Activated CD4-positive, alpha-beta T cell treated with anti-CD3 and anti-CD28 coated beads, Interleukin-2, amount 10 ng/mL, durations not matched to agents 7 days and 5 days (primary cell): ENCODE measurements at places on chromosomes 6 and 20. TPM values are rescaled to one million over a fixed set of nuclear protein-coding genes. Genes with fewer than 3 reads are reported as not detected.

GRCh38 chr6:132461958-132462357 lies 51.0 kb downstream of the STX7 start:
- DNase-seq: no peak

- no peak for DNase-seq
Measured at GRCh38 chr6:73513496-73513854, 7.4 kb downstream of the EEF1A1 start.

- DNase-seq: no peak
Measured at GRCh38 chr6:36760685-36761435, 63.2 kb downstream of the RAB44 start.

DNA sequence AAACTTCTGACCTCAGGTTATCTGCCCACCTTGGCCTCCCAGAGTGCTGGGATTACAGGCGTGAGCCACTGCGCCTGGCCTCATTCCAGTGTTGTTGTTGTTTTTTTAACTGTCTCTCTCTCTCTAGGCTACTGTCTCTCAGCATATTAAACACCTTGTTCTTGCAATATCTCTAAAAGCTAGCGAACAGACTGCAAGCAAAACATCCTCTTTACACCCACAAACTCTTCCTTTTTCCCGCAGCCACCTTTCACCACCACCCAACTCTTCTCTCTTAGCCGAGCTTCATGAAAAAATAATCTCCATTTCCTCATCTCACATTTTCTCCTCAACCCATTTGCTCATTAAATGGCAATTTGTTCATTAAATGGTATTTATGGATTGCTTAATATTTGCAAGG lies 45.5 kb downstream of the SGK1 start:
- no peak for DNase-seq

The PRSS16 gene
- total RNA-seq: 1.1 TPM

DNA sequence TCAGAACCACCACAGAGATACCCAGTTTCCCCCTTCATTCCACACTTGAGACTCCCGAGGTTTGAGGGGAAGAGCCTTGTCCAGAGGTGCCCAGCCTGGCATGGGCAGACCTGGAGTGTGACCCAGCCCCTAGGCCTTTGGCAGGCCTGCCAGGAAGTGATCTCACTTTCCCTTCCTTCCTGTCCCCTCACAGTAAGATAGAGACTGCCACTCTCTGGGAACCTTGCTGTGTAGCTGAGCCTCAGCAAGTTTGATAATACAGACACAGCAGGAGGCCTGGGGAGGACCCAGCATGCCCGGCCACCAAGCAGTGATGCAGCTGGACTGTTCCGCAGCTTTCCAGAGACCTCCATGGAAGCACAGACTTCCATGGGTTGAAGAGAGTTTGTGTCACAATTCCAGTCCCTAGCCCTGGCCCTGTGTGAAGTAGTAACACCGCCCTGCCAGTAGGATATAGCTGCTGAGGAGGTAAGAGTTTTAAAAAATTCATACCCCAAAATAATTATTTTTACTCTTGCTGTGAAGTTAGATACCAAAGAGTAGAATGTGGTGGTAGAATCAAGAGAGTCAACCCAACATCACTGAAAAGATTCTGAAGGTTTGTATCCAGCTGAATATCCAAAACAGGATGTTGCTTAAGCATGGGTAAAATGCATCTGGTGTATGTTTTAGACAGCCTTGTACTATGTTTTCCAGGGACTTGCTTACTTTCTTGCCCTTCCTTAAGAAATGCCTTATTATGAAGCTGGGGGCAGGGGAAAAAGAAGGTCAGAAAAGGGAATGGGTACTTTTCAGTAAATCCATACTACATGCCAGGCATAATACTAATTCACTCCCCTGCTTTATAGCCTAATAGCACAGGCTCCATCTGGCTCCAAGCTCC lies 16.3 kb downstream of the PKIG start:
- no peak for DNase-seq
